ENCODE measurements at places on chromosomes 11 and 22.

GRCh38 chr22:35332278-35332677, 32.6 kb downstream of the TOM1 start:
- no peak for DNase-seq

DNA sequence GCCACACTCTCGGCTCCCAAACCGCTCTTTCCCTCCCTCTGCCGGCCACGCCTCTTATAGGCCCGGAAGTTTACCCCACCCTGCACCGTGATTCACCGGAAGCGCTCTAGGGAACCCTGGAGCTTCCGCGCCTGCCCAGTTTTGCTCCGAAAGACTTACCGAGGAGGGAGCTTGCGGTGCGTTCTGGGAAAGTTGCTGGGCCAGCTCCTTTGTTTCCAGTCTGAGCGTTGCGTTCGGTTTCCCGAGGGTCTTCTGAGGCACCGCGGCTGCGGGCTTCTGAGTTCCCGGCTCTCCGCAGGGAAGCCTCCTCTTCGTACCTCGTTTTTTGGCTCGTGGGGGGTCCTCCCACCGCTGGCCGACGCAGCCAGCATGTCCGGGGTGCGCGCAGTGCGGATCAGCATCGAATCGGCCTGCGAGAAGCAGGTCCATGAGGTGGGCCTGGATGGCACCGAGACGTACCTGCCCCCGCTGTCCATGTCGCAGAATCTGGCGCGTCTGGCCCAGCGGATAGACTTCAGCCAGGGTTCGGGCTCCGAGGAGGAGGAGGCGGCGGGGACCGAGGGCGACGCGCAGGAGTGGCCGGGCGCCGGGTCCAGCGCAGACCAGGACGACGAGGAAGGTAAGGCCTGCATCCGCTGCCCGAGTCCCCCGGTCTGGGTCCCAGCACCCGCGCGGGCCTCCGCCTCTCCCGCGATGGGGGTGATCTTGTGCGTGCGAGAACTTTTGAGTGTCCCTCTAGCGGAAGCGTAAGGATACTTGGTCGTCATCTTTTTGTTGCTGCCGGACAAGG, at the start of gene MED17:
MED17 (plus strand) TSS at position 138 of the 790 bp plus-strand sequence; CDS start at position 370, 232 bp downstream.
- DNase-seq: peak; percentile 92

DNA sequence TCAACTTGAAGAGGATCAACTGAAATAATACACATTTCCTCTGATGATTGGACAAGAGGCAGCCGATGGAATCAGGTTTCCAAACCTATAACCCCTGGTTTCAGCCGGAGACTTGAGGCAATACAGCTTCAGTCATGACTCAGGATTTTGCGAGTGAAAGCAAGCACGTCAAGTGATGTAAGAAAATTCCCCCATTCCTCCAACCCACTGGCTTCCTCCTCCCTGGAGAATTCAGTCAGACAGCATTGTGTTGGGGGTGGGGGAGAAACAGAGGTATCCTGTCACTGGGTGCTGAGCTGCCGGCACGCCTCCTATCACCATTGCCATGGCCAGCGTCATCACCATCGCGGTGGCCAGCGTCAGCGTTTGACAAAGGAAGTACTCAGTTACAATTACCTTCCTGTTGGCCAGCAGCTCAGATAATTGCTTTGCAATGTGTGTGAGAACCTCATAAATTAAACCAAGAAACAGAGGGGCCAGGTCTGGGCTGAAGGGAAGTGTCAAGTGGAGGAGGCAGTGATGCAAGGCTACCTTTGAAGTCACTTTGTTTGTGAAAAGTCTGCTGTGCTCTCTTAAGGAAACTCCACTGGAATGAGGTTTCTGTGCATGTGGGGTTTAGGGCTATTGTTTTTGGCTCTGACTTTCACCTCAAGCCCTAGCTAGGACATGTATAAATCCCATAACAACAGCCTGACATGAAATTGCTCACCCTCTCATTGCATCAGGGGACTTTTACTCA, 50.2 kb downstream of the LIF start:
- peak; percentile 23 for DNase-seq

- no peak for DNase-seq
These were observed 1.3 kb upstream of the DGKZ start for GRCh38 chr11:46345881-46346484.

DNA sequence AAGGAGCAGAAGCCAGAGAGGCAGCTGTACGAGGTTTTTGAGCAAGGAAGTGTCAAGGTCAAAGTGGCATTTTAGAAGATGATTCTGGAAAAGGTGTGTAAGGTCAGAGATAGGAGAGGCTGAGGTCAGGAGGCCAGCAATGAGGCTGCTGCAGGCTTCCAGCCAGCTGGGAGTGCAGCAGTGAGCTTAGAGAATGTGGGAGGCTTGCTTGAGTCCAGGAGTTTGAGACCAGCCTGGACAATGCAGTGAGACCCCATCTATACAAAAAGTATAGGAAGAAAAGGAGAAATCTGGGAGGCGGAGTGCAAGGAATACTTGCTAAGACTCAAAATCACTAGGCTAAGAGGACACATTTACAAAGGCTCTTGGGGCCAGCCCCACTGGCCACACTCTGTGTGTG, 96.5 kb downstream of the GRIK4 start:
- no peak for DNase-seq

GRCh38 chr22:24414523-24414922, 12.9 kb upstream of the ADORA2A start:
- no peak for DNase-seq

DNA sequence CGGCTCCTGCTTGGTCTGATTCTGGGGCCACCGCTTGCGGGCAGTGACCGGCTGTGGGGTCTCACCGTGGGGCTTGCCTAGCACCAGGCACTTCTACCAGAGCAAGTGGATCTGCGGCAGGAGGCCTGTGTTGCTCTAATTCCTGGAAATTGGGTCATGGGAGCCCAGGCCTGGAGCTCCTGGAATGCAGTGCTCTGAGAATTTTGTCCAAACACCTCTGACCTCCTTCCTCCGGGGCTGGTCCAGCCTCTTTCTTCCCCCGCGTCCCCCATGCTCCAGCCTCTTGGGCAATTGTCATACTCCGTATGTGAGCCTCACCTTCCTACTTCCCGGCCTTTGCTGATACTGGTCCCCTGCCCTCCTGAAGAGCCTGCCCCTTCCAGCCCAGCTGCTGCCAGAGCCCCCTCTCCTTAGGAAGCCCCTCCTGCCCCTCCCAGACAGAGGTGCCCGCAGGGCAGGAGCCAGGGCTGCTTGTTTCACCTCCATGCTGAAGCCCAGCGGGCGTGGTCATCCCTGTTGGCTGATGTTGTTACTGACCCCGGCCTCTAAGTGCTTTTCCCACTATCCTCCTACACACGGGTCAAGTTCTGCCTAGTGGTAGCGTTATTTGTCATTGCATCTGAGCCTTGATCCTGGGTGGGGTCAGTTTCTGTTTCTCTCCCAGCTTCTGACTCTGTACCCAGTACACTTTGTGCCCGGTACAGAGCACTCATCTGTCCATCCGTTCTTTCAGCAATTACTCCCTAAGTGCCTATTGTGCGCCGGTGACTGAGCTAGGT, 9.6 kb downstream of the MGAT3 start:
- DNase-seq: no peak

All from hematopoietic multipotent progenitor cell (in vitro differentiated cells).